ENCODE measurements at places on chromosomes 7 and 10.

- DNase-seq = no peak
Measured at GRCh38 chr7:111765751-111766643, 203.7 kb upstream of the IMMP2L start.

DNA sequence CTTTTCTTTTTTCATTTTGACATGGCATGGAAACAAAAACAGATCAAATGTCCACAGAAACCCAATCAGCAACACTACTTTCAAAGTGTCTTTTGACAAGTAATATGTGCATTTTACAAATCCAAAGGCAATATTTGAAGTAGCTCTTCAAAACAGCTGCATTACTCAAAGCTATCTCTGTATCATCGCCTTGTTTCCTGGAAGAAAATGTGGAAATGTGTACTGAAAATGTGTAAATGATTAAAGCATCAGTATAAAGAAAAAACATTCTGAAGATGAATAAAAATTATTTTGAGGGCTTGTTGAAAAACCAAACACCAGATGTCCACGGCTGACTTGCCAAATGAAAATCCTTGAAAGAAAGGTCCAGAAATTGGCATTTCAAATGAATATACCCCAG lies 16.5 kb upstream of the ITGB8 start:
- DNase-seq = no peak

DNA sequence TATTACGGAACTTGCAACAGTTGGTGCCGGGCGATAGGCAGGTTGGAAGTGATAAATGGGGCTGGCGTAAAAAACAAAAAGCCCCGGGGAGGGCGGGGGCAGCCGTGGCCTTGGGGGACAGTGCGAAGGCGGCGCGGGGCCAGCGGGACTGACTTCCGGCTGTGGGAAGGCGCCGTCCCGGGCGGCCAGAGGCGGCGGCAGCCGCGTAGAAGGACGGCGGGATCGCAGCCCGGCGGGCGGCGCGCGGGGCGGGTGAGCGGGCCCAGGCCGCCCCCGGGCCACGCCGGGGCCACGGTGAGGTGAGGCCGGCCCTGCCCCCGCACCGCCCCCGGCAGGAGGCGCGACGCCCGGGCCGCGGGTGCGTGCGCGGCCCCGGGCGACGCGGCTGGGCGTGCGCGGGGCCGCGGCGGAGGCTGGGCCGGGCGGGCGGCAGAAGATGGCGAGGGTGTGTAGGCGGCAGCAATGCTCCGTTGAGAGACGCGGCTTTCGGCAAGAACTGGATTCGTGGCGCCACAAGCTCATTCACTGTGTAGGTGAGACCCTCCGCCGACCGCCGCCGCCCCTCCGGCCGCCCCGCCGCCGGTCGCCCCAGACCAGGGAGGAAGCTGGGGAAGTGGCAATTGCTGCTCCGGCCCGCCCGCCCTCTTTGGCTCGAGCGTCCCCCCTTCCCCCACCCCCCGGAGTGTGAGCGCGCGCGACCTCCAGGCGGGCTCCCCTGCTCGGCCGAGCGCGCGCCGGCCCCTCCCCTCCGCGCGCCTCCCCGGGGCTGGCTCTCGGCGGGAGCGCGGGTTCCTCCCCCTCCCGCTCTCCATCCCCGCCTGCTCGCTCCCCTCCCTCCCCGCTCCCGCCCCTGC lies at the start of gene LCOR:
Gene LCOR (plus strand): TSS at position 432 of the 854 bp plus-strand sequence. CDS start 116,760 bp downstream, outside the sequence.
- peak; percentile 75 for DNase-seq

GRCh38 chr7:151866761-151867655 lies 9.9 kb downstream of the PRKAG2 start:
- no peak for DNase-seq

DNA sequence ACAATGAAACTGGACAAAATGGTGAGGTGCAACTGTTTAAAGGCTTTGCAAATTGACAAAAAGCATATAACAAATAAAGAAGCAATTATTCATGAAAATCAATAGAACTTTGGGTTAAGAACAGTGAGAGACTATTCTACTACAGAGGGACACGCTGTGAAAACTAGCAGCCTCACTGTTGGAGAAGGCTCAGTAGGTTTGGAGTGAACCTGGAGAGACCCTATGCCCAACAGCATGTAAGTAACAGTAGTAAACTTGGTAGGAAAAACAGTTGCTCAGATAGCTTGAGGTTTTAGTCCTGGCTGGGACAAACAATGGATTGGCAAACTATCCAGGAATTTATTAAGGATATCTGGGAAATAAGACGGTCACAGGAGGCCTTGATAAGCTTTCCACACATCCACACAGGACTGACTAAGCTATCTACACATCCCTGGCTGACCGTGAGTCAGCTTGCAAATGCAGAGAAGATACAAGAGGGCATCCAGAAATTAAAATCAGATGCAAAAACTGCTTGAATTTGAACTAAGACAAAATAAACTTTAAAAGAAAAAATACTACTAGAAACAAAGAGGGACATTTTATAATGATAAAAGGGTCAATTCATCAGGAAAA lies 15.9 kb downstream of the FAM149B1 start:
- no peak for DNase-seq

DNA sequence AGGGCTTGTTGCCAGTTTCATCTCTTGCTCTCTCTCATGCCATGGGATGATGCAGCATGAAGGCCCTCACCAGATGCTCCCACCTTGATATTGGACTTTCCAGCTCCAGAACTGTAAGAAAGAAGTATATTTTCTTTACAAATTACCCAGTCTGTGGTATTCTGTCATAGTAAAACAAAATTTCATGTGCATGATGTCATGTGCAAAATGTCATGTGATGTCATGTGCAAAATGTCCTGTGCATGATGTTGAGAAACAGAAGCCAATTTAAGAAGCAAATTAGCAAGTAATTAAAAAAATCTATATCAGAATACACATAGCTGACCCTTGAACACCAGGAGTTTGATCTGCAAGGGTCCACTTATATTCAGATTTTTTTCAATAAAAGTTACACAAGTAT lies 56.6 kb downstream of the DNAJC1 start:
- DNase-seq = no peak

GRCh38 chr10:114261076-114261475 lies 22.0 kb downstream of the VWA2 start:
- no peak for DNase-seq

- DNase-seq = no peak
Measured at GRCh38 chr7:143172354-143172753, 10.9 kb upstream of the TAS2R39 start.

DNA sequence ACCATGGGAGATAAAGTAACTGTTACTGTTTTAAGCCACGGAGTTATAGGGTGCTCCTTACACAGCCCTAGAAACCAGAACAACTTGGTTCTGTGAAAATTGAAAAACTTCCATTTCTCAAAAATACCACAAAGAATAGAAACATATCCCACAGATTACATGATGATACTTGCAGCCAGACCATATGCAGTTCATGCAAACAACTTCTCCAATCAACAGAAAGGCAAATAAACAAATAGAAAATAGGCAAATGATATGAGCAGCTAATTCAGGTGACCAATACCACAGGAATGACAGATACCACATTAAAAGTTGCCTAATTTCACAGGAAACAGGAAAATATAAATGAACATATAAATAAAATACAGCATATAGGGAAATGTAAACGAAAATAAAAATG lies 297.5 kb downstream of the HTR7 start:
- no peak for DNase-seq

GRCh38 chr7:133437544-133437943 lies 184.7 kb downstream of the EXOC4 start:
- DNase-seq = no peak

DNA sequence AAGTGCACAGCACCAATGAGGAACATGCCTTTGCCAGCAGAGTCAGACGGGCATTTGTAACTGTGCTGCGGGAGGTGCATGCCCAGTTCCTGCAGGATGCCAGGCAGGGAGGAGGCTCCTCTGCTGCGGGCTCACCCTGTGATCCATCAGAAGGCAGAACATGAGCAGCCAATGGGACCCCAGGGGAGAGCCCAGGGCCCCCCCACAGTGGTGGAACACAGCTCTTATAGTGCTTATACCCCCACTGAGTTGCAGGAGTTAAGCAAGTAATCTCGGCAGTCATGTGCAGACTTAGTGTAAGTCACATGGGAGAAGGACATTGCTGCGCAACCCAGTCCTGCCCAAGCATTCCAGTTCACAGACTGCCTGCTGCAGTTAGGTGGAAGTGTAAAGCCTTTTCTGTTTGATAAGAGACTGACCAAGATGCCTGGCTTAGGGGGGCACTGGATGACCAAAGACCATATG lies 120.3 kb upstream of the TMEM106B start:
- DNase-seq = no peak

- DNase-seq = no peak
Measured at GRCh38 chr7:17297243-17297642, 1.2 kb upstream of the AHR start.

GRCh38 chr10:21525367-21526187 lies at the start of gene SKIDA1:
TSS of gene SKIDA1 (minus strand) at chr10:21525682. CDS start at chr10:21517822, 7,860 bp downstream.
- no peak for DNase-seq

All from activated CD4-positive, alpha-beta T cell treated with anti-CD3 and anti-CD28 coated beads, Interleukin-2, amount 50 U/mL, for 24 hours (primary cell).